Upper lobe of left lung (tissue), 6 donors: ENCODE measurements at places on chromosomes 4 and X.

DNA sequence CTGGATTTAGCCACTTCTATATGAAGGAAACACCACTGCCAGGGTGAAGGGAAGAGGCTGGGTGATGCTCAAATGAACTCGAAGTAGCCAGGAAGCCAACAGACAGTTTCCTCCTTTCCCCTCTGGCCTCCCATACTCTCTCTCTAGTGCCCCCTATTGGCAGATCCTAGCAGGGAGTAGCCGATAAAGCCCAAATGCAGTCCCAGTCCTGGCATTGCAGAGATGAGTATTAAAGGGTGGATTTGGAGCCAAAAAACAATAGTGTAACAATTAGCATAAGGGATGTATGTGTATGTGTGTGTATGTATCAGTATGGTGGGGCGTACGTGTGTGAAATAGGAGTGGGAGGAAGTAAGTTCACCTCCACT lies 213.8 kb upstream of the LDB2 start:
- no peak for DNase-seq

- DNase-seq: no peak
These were observed 13.4 kb upstream of the CHRNA9 start for GRCh38 chr4:40321574-40322275.

DNA sequence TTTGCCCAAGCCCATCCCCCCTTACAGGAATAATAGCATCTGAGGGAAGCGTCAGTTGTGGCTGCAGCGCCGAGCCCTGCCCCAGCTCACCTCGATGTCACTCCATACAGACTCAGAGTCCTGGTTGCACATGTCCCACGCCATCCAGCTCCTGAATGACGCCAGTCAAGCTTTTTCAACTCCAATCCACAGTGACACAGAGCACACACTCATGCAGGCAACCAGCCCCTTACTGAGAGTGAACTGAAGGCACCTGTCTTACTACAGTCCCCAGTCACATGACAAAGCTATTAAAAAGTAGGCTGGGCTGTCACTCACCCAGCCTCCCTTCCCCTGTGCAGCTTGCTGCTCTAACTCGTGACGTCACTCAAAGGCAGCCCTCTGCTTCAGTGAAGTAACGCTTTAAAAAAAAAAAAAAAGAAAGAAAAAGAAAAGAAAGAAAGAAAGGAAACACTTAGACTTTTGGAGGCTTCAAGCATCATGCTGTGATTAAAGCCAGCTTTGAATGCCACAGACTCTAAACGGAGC lies at the start of gene PPARGC1A:
Gene PPARGC1A (minus strand): TSS at position 234 of the 528 bp plus-strand sequence. CDS start 90 bp downstream, at position 144.
- peak; percentile 86 for DNase-seq

DNA sequence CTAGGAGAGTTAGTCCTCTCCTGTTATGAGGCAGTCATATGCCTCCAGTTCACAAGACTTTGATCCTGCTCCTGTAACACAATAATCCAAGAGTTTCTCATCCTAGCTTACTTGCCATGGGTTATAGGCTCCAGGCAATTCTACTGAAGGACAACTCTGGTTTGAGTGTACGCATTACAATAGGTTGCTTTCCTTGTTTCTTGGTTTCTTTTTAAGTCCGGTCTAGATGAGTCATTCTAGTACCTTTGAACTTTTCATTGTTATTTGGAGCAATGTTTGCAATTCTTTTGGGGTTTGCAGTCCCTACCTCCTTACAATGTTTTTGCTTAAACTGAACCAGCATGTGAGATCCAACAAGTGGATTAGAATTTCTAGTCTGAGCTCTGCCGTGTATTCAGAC lies 109.1 kb downstream of the ANAPC4 start:
- DNase-seq: no peak

GRCh38 chrX:20452487-20452886 lies 185.8 kb upstream of the RPS6KA3 start:
- DNase-seq: no peak

GRCh38 chrX:115960440-115961084 lies 210.0 kb upstream of the AGTR2 start:
- no peak for DNase-seq

DNA sequence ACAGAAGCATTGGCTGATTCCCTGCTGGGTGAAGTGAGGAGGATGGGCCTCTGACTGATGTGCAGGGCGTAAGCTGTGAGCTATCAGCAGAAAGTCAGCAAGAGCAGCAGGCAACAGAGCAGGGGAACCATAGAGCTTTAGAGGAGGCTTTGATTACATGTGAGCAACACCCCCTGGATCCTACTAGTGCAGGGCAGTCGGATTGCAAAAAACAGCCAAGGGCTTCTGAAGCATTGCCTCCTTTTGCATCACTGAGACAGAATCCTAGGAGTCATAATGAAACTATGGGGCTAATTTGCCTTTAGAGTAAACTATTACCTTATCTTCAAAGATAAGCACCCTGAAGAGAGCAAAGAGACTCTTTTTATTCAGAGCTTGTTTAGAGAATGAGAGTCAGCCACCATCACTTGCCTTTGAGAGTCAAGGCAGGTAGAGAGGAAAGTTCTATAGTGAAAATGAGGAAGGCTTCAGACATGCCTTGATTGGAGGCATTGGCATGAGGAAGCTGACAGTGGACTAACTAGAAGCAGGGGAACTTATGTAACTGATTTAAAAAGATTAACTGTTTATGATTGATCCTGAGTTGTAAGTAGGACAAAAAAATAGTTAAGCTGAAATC lies 420.3 kb downstream of the PDHA2 start:
- no peak for DNase-seq
